Body of pancreas (tissue), 4 donors: ENCODE measurements at places on chromosomes 16 and 17.

GRCh38 chr17:41799366-41799765 lies 12.4 kb downstream of the P3H4 start:
- no peaks in the 10 kb centered on the region for H3K36me3 ChIP-seq
- H3K27ac ChIP-seq, result no peak overlapping the region
- no peak overlapping the region for H3K4me3 ChIP-seq
- no peaks in the 10 kb centered on the region for H3K27me3 ChIP-seq

DNA sequence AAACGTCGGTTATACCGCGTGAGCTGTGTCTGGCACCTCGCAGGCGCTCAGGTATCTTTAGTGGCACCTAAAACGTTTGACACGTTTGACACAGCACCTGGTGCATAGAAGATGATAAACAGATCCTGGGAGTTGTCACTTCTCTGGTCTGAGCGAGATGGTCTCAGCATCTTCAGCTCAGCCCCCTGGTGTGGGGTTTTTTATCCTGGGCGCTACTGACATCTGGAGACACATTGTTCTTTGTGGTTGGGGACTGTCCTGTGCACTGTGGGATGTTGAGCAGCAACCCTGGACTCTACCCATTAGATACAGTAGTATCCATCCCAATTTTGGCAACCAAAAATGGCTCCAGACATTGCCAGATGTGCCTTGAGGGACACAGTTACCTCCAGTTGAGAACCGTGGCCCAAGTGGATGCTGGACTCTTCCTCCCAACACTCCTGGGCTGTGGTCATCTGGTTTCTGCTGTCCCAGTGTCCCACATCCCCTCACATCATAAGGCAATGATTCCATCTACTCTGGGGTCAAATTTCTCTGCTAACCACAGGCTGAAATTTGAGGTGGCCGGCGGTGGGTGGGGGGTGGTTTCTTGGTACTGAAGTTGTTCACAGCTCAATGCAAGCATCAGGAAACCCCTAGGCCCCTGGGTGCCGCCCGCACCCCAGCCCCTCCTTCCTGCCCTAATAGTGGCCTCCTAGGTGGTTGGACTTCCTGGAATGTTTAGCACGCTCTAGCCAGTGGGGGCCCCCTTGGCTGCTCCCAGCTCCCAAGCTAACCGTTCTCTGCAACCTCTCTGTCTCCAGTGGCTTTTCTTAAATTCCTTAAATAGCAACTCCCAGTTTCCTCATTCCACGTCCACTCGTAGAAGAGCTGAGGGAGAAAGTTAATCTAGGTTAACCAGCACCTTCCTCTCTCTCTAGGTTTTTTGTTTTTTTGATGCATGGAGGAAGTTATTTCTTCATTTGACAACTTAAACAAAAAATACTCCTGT lies 124.8 kb downstream of the ABCC1 start:
- peak; percentile 61 for DNase-seq
- no peak overlapping the region for H3K4me3 ChIP-seq
- peaks cover 59% of the 10 kb centered on the region for H3K4me1 ChIP-seq

DNA sequence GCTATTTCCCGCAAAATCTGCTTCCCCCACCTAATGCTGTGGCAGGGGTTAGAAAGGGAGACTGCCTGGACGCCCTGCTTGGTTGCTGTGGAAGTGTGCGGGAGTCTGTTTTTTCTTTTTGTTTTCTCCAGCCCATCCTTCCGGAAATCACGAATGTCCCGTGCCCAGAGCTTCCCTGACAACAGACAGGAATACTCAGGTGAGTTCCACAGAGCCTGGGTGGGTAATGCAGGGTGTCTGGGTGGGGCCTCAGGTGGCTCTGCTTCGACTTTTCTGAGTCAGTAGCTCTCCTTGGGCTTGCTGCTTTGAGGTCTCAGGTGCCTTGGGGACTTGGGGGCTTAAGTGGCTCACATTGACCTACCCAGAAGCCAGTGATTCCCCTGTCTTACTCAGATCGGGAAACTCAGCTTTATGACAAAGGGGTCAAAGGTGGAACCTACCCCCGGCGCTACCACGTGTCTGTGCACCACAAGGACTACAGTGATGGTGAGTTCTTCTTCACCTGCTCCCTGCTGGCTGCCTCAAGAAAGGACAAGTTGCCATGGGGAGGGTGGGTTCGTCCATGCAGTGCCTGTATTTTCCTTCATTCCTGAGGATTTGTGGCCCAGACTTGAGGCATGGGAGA lies 11.4 kb downstream of the LIMD2 start:
- no peak overlapping the region for H3K4me3 ChIP-seq
- H3K36me3 ChIP-seq, result no peaks in the 10 kb centered on the region
- no peaks in the 10 kb centered on the region for H3K4me1 ChIP-seq
- no peaks in the 10 kb centered on the region for H3K27me3 ChIP-seq

DNA sequence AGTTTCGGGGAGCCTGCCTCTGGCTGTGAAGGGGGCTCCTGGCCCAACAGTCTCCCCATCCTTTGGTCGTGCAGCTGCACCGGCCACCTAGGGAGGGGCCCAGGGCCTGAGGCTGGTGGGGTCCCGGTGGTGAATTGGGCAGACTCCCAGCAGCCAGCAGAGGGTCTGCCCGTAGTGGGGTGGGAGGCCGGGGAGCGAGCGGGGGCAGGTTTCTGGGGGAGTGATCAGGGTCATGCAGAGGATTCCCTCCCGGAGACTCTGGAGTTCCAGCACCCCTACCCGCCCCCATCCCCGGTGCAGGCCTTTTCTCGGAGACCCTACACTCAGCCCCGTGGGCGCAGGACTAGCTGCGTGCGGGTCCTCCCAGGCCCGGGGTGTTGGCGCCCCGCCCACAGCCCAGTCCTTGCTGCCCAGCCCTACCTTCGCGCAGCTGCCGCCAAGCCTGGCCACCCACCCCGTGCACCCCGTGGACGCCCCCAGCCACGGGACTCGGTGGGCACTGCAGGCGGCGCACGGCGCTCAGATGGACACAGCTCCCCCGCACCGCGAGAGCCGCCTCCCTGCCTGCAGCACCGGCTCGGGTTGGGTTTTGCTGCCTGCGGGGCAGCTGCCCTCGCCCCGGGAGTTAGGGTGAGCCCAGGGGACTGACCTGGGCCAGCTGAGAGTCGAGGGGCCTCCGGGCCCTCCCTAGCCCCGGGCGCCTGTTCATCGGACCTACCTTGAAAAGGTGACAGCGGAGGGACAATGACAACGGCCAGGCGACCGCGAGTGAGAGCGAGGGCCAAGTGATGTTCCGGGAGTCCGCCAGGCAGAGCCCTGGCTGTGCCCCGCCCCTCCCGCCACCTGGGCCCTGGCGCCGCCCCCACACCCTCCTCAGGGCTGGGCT lies at the start of gene GNG13:
GNG13 (minus strand) TSS at position 787 of the 886 bp plus-strand sequence. CDS start 1,657 bp downstream, outside the sequence.
- no peak within 1 kb of the TSS for H3K27ac ChIP-seq
- H3K4me1 ChIP-seq, result no peaks in the 10 kb centered on the region
- no peak for DNase-seq
- H3K27me3 ChIP-seq, result no peaks in the 10 kb centered on the region
- no peak within 1 kb of the TSS for H3K4me3 ChIP-seq
- H3K36me3 ChIP-seq, result no peaks in the 10 kb centered on the region

GRCh38 chr16:1333149-1333812 lies at the start of gene BAIAP3:
Gene BAIAP3 (plus strand): TSS chr16:1333645. CDS start chr16:1338550, 4,905 bp downstream.
- no peak within 1 kb of the TSS for H3K4me3 ChIP-seq
- H3K4me1 ChIP-seq, result peaks cover 41% of the 10 kb centered on the region
- peak; percentile 43 for DNase-seq
- no peak within 1 kb of the TSS for H3K27ac ChIP-seq
- no peaks in the 10 kb centered on the region for H3K36me3 ChIP-seq
